Spinal cord (tissue), 10 donors: ENCODE measurements at places on chromosomes 16 and 17. TPM values are rescaled to one million over a fixed set of nuclear protein-coding genes. Genes with fewer than 3 reads are reported as not detected.
A peak's percentile ranks its signal among the peaks of the same experiment; 100 is the strongest.

- no peak for DNase-seq
These were observed 14.1 kb upstream of the SLC16A5 start for GRCh38 chr17:75073618-75074047.

The CLEC19A gene
- total RNA-seq = 0.99 TPM

DNA sequence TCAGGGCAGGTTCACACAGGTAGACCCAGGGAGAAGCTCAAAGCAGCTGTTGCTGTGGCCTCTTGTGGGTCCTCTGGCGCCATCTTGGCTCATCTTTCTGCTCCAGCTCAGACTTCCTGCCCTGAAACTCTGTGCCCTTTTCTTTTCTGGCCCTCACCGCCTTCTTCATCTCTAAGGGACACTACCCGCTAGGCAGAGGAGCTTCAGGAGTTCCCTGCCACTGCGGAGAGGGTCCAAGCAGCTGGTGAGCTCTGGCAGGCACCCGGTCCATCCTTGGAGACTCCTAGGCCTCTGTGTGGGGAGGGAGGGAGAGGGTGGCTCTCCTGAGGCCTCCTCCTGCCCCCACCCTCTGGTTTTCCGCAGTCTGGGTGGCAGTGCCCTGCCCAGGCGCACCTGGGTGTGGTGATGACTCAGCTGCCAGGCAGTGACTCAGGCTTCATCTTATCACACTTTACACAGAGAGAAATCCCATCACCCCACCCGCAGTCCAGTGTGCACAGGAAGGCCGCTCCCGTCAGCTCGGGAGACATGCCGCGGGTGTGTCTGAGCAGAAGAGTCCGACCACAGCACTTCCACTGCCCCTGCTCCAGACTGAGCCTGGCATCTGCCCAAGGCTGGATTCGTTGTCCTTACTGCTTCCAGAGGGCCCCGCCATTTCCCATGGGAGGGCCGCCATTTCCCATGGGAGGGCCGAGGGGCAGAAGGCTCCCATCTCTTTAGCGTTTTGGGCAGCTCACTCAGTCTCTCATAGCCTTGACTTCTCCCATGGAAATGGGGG is 7.3 kb downstream of the NT5C start:
- DNase-seq = no peak

- DNase-seq = no peak
These were observed 120.3 kb upstream of the CRHR1 start for GRCh38 chr17:45663772-45664171.

The MYL4 gene
- total RNA-seq = 12.5 TPM

GRCh38 chr17:36597226-36597625 is 4.2 kb upstream of the MRM1 start:
- no peak for DNase-seq

- DNase-seq = peak; percentile 72
These were observed 8.8 kb upstream of the DNASE1 start for GRCh38 chr16:3645504-3646347.

DNA sequence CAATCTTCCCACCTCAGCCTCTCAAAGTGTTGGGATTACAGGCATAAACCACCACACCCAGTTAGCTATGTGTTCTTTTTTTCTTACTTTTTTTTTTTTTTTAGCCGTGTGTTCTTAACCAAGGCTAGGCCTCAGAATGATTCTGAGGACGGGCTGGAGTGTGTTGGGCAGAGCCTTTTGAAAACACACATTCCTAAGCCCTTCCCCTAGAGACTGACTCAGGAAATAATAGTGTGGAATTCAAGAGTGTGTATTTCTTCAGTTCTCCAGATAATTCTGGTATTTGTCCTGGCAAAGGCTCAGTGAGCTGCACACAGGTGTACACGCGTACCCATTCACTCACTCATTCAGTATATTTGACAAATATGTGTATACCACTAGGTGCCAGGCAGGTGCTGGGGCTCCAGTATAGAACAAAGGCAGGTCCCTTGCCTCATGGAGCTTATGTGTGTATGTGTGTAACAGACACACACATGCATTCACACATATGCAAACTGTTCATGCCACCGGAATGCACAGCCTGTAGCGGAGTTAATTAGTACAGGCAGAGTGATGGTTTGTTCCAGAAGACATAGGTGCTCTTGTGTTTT is 19.4 kb upstream of the NFATC3 start:
- DNase-seq = no peak

- DNase-seq = no peak
These were observed 725 bp upstream of the CACNA1H start for GRCh38 chr16:1152123-1152638.

The ANKFN1 gene
- total RNA-seq = 9.6 TPM

DNA sequence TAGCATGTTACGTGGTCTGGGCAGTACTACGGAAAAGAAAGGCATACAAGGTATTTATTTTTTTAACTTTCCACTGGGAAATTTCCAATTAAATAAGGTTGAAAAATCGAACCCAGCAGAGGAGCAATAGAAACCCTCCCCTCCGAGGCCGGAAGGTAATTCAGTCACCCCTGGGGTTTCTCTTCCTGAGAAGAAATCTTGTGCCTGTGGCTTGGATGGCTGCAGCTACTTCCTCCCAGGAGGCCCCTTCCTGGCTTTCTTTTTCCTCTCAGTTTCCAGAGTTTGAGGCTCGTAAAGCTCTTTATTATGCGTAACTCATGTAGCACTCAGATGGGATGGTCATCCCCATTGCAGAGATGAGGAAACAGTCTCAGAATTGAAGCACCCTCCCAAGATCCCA is 140.3 kb downstream of the ASIC2 start:
- no peak for DNase-seq

- no peak for DNase-seq
These were observed 550.0 kb downstream of the CDH13 start for GRCh38 chr16:83176802-83177201.

DNA sequence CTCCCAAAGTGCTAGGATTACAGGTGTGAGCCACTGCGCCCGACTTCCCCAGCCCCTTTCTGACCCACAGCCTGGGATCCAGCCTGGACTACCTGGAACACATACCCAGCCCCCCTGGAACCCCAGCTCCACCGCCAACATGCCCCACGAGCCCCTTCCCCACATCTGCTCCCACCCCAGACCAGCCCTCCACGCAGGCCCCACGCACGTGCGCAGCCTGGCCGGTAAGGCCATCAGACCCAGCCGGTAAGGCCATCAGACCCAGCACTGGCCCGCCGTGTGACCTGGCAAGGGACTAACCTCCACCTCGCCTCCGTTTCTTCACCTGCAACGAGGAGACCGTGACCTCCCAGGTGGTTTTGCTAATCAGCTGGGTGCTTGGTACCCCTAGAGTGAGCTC is 46.5 kb downstream of the RPH3AL start:
- no peak for DNase-seq

The CHP2 gene
- 22.5 TPM for total RNA-seq

DNA sequence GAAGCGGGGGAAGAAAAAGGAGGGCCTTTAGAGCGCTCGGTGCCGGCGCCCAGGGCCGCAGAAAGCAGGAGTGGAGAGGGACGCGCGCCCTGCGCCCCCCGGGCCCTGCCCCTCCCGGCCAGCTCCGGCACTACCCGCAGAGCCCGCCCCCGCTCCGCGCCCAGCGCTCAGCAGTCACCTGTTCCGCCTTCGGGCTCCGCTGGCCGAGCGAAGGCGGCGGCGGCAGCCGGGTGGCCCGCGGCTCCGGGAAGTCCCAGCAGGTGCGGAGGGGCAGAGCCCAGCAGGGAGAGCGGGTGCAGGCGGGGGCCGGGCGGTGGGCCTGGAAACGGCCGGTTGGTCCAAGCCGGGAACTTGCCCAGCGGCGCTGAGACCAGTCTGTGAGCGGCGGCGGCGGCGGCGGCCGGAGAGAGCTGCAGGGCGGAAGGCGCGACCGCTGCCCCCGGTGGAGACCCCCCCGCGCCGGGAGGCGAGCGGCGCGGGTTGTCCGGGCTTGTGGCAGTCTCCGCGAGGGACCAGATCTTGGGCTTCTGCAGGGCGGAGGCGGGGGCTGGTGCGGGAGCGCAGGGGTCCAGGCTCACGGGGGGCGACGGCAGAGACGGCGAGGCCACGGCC is 2.2 kb downstream of the IRX3 start:
- peak; percentile 26 for DNase-seq

DNA sequence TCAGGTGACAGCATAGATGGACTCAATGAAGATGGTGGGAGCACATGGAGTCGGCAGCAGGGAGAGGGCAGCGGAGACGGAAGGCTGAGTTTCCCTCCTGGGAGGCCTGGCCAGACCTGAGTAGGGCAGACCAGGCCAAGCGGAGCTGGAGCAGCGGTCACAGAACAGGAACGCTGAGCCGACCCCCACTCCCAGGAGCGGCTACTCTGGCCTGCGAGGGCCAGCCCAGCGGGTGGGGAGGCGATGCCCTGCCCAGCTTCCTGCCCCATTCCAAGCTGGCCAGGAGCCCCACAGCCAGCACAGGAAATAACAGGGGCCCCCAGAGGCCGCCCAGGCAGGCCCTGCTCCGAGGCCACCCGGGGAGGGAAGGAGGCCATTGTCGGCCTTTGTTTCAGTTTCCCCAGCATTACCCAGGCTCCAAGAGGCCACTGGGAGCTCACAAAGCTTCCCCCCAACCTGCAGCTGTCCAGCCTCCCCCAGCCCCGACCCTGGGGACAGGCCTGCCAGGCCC is 79.8 kb downstream of the ZNF423 start:
- no peak for DNase-seq

DNA sequence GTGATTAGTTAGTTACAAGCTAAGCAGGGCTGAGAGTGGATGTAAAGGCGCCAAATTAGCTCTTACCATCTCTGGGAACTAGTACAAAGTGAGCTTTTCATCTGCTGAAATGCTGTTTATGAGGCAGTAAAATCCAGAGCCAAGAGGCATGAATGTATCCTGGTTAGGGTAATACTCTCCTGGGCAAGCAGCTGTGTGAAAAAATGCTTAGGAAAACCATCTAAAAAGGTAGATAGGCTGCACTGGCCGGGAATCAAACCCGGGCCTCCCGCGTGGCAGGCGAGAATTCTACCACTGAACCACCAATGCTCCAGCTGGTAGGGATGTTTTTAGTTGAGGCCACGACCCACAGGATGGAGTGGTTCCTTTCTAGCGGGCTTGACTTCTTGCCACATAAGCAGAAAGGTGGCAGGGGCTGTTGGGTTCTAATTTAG is 23.0 kb downstream of the VAC14 start:
- peak; percentile 67 for DNase-seq

DNA sequence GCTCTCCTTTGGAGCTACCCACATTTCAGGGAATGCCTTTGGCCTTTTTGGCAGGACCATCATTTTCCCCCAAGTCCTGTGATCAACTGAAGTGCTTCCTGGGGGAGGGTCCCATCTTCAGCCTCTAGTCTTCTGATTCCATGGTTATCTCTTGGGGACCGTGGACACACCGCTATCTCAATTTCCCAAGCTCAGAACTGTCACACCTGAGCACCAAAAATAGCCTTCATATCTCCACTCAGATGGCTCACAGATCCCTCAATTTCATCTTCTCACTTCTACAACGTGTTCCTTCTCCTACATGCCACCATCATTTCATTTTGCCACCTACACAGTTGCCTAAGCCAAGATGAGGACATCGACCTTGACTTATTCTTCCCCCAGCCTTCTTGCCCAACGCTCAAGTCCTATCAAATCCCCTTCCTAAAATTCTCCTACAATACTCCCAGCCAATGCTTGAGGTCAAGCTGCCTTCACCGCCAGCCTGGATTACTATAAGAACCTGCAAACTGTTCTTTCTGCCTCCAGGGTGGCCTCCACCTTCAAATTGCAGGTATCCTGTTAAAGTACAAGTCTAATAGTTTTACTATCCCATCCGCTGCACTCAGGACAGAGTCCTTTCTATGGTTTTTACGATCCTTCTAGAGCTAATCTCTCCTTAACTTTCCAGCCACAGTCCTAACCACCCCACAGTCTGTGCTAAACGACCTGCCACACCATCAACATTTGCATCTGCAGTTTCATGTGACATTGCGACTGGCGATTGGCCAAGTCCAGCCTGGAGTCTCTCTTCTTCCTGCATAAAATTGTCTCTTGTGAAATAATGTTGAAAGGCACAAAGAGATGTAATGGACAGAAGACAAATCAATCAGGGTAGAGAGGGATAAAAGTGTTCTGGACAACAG is 6.2 kb downstream of the ATP6V0D1 start:
- no peak for DNase-seq

DNA sequence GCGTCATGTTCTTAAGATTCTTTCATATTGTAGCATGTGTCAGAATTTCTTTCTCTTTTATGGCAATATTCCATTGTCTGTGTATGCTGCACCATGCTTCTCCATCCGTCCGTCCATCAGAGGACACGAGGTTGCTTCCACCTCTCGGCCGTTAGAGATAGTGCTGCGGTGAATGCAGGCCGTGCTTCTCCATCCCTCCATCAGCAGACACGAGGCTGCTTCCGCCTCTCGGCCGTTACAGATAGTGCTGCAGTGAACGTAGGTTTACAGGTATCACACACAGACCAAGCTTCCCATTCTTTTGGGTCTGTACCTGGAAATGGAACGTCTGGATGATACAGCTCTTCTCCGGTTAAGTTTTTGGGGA is 113.5 kb downstream of the CMIP start:
- no peak for DNase-seq

DNA sequence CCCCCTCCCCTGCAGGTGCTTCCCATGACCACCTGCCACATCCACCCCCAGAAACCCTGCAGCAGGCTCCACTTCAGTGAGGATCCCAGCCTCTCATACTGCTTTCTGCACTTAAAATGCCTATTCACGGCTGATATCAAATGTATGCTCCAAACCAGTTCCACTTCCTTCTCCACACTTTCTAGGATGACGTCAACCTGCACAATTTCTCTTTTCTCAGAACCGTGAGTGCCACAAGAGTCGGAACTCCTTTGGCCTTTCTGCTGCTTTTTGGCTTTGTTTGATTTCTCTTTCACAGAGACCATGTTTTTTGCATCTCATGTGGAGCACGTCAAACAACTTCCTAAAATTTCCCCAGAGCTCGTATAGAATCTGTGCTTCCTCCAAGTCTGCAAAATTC is 378.8 kb upstream of the TNRC6C start:
- DNase-seq = no peak

DNA sequence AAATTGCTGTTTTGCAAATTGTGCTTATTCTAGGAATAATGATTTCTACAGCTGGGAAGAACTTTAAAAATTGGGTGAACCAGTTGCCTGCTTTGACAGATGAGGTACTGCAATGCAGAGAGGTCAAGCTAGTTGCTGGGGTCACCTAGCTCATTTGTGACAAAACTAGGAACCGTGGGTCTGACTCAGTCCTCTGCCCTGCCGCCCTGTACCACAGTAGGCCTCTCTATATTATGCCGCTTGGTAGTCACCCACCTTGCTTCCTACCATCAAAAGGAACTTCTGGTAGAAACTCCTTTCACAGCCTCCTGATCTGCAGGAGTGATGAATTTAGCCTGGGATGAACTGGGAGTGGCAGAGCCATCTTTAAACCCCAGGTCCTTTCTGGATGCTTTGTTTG is 105.7 kb downstream of the PITPNC1 start:
- DNase-seq = no peak

The RND2 gene
- 19.2 TPM for total RNA-seq

- no peak for DNase-seq
These were observed 20.7 kb upstream of the MRTFB start for GRCh38 chr16:14050291-14051027.

The MYH1 gene
- total RNA-seq = not detected

DNA sequence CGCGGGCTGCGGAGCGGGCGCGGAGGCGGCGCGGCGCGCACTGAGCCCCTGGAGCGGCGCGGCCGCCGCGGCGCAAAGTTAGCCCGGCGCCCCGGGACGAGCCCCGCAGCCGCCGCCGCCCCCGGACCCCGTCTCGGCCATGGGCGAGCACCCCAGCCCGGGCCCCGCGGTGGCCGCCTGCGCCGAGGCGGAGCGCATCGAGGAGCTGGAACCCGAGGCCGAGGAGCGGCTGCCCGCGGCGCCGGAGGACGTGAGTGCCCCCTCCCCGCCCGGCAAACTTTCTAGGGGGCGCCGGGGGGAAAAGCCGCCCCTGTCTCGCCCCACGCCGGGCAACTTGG is 388 bp downstream of the RHBDL3 start:
- no peak for DNase-seq

The ENPP7 gene
- not detected for total RNA-seq
